ENCODE measurements at places on chromosomes 5 and 9. TPM values are rescaled to one million over a fixed set of nuclear protein-coding genes. Genes with fewer than 3 reads are reported as not detected.

Gene BARHL1
- not detected for total RNA-seq

DNA sequence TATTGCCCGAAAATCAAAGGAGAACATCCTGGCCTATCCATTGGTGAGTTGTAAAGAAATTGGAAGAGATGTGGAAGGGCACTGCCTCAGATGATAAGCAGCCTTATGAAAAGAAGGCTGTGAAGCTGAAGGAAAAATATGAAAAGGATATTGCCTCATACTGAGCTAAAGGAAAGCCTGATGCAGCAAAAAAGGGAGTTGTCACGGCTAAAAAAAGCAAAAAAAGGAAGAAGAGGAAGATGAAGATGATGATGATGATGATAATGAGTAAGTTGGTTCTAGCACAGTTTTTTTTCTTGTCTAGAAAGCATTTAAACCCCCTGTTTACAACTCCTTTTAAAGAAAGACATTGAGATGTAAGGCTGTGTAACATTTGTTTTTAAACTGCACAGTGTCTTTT lies 59.8 kb upstream of the ZBED3 start:
- H3K4me3 ChIP-seq: no peak overlapping the region
- no peak for DNase-seq
- H3K27ac ChIP-seq: no peak overlapping the region

DNA sequence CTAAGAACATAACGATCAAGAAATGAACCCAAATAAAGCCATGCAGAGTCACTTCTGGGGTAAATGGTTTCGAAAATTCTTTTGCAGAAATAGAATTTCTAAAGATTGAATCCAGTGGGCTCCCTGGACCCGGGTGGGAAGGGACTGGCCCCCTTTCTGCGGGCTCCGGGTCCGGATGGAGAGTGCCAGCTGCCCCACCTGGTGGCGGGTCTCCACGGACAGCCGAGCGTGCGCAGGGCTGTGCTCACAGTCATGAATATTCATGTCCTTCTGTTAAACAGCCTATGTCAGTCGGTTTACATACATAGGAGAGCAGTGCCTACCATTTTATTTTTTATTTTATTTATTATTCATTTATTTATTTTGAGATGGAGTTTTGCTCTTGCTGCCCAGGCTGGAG lies 4.7 kb upstream of the PPP1R26 start:
- H3K4me3 ChIP-seq: no peak overlapping the region
- H3K27me3 ChIP-seq: no peaks in the 10 kb centered on the region
- no peaks in the 10 kb centered on the region for H3K36me3 ChIP-seq
- DNase-seq: no peak
- H3K27ac ChIP-seq: no peak overlapping the region
- H3K4me1 ChIP-seq: no peaks in the 10 kb centered on the region

DNA sequence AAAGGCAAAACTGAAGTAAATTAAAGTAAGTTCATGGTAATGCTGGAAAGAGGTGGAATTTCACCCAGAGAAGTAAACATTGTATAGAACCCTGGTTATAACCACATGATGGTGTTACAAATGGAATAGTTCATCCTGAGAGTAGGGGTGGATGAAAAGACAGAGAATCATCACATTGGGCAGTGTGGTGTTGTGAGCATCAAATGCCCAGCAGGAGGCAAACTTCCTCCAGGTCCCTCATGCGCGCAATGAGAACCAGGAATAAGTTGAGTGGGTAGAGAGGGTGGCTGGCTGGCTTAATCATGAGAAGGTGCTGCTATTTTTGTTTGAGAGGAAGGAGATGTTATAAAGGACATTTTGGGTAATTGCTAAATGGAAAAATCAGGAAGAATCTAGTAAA lies 163.3 kb upstream of the HMHB1 start:
- H3K4me1 ChIP-seq: no peaks in the 10 kb centered on the region
- no peaks in the 10 kb centered on the region for H3K36me3 ChIP-seq
- no peak for DNase-seq
- no peak overlapping the region for H3K27ac ChIP-seq

DNA sequence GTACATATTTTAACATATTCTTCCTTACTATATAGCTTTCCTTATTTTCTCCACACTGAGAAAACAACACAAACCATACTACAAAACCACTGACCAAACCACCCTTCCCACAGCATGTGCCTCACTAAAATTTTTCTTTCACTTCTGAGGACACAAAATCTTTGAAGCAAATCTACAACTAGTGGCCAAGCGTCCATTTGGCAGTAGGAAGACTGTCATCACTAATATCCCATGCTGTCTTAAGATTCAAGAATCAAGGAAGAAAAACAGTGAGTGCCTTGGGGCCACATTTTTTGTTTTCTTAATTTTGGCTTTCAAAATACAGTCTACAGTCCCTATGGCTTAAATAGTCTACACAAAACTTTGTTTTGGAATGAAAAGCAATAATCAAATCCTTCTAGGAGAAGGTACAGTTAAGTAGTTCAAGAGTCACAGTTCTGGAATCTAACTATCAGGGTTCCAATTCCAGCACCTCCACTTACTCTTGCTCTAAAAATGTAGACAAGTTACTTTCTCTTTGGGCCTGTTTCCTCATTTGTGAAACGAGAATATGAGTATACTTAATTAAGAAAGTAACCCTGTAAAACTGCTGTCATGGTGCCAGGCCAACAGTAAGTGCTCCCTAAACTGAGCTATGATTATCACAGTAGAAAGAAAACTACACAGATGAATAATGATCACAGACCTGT lies 227.9 kb downstream of the BNC2 start:
- H3K36me3 ChIP-seq: no peaks in the 10 kb centered on the region
- H3K27me3 ChIP-seq: no peaks in the 10 kb centered on the region
- DNase-seq: no peak
- no peak overlapping the region for H3K27ac ChIP-seq

- H3K36me3 ChIP-seq: no peaks in the 10 kb centered on the region
- H3K27me3 ChIP-seq: no peaks in the 10 kb centered on the region
- H3K4me3 ChIP-seq: no peak overlapping the region
- H3K27ac ChIP-seq: no peak overlapping the region
Observed at GRCh38 chr5:111972080-111972479, 215.1 kb upstream of the NREP start.
